NCI-H2029 (cell line): ENCODE measurements at places on chromosomes 7 and 10.

DNA sequence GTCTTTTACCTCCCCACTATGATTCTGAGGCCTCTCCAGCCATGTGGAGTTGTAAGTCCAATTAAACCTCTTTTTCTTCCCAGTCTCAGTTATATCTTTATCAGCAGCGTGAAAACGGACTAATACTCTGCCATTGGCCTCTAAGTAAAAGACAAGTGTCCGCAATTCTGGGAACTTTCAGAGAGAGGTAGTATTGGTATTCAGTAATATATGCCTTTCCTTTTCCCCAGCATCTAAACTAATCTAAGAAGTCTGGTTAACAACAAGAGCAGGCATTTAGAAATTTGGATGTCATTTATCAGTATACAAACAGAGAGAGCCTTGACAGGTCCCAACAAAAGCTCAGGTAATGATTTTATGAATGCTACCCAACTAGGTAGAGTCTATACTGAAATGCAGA is 95.2 kb downstream of the ATE1 start:
- no peak for DNase-seq

GRCh38 chr10:131805696-131806095 is 95.1 kb upstream of the PPP2R2D start:
- no peak for DNase-seq

GRCh38 chr10:49324711-49325110 is 25.7 kb downstream of the C10orf71 start:
- DNase-seq: no peak

- DNase-seq: no peak
Measured at GRCh38 chr7:113010377-113010776, 76.2 kb downstream of the GPR85 start.

DNA sequence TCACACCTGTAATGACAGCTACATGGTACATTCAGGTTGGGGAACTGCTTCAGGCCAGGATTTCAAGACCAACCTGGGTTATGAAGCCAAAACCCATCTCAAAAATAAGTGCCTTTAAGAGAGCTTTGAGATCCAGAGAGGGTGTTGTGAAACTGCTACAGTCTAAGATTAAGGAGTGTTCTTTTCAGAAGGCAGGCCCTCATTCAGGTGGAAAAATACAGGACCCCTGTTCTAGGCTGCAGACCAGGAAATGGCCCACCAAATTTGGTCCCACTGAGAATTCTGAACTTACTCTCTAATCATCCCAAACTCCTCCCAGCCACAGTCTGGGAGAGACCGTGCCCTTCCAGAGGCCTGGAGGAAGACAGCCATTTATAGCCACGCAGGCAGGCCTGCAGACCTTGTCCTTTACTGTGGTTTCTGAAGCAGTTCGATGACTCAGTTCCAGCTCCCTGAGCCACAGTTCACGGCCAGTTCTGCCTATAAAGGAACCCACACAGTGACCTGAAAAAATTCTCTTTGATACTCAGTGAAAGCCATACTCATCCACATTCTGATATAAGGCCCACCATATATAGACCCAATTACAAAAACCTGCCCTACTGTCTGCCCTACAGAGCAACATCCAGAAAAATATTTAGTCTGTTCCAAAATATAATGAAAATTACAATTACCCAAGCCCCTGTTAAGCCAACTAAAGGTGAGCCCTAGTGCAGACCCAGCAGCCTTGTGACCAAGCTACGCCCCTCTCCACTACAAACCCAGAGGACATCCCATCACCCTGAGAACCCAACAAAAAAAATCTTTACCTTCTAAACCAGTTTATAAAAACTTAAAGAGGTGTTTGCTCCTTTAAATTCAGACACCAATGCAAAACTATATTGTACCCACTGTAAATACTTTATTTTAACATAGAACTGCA is 21.2 kb downstream of the ZNF680 start:
- no peak for DNase-seq

- no peak for DNase-seq
Measured at GRCh38 chr7:36076074-36076473, 77.0 kb upstream of the EEPD1 start.

GRCh38 chr7:83681200-83681778 is 32.4 kb upstream of the SEMA3E start:
- no peak for DNase-seq

DNA sequence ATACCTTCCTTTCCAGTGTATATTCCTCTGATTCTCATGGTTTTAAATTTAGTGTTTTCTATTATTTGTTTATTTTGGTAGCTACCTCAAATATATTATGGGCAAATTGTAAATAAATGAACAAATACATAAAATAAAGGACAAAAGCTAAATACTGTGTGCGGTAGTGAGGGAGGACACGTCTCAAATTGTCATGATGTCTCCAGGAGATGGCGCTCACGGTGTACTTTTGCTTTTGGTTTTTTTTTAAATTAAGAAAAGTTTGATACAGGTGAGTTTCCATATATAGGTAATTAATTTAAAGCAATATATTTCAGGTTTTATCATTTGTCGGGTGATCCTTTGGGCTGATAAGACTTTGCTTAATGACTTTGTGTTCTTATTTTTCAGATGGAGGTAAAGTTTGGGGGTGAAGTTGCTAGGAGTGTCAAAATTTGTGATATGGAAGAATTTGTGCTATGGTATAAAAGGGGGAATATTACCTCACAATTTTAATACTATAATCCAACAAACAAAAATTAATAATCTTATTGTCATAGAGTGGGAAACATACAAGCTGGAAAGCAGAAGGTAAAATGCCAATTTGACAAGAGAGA is 68.4 kb upstream of the TMEM229A start:
- no peak for DNase-seq

DNA sequence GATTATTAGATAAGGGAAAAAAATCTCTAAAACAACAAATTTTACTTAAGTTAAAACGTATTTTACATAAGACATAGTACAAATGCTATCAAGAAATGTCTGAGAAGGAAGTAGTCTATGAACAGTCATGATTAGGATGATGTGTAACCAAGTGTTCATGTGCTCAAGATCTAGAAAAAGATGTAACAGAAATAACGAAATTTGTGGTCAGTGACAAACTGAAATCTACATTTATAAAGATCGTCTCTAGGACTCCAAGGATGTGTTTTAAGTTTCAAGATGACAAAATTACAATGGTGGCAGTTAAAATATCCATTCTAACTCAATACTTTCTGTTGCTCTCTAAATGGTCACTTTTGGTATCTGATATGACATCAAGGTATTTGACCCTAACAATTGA is 17.2 kb downstream of the PPP3CB start:
- DNase-seq: no peak

DNA sequence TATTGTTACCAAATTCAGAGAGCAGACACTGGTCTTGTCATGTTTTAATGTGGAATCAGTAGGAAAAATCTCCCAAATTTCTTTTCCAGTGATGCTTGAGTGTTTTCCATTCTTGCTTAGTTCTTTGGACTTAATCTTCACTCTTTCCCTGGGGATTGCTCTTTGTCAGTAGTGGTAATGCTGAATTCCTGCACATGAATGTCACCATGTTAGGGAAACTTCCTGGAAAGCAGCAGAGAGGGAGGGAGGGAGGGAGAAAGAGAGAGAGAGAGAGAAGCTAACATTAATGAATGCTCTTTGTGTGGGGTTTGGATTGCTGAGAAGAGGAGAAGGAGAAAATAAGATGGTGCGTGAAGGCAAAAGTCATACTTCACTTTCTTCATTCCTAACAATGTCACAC is 295.3 kb upstream of the COBL start:
- DNase-seq: no peak

GRCh38 chr10:70782746-70783680 is 2.2 kb downstream of the TBATA start:
- DNase-seq: no peak

GRCh38 chr10:94416896-94417295 is 14.6 kb downstream of the TBC1D12 start:
- DNase-seq: no peak

DNA sequence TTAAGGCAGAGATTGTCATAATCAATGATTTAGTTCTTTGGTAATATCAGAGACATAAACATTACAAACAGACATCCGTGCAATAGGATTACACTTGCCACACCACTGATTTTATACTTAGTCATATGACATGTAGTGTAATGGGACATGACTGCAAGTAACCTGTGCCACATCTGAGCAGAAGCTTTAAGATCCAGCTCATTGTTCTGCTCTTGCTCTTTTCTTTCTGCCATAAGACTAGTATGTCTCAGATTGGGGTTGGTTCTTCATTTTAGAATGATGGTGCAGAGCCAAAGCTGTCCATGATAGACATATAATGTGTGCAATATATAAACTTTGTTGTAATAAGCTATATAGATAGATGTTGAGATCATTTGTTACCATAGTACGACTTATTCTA is 119.7 kb upstream of the SEMA3A start:
- DNase-seq: no peak

DNA sequence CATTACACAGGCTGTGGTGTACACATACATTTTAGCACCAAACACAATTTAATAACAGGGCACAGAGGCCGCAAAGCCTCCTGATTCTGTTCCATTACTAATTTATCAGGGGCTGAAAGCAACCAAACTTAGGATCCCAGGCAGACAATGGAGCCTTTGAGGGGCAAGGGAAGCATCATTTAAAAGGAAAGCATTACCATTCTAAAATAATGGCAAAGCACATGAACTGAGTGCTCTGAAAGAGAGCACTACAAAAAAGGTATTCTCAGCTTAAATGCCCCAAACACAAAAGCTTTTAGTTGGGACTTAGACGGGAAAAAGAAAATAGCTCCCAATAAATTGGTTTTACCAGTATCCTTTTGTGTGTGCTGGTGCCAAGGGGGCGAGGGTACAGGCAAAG is 282.0 kb upstream of the ETV1 start:
- DNase-seq: no peak

GRCh38 chr7:4682621-4683042 is 537 bp downstream of the FOXK1 start:
- DNase-seq: no peak

DNA sequence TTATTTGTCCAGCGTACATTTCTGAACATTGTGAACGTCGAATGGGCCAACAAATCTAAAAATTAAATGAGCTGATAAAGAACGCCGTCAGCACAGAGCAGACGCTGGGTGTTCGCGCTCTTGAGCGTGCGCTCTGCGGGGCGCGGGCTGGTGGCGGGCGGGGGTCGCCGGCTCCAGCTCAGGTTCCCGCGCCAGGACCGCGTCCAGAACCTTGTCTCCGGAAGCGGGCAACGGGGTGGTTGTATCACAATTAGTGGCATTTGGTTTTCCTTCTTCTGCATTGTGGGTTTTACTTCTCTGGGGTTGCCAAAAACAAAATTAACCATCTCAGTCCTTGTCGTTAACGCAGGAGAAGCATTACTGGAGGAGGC is 2.4 kb downstream of the CYP2E1 start:
- DNase-seq: no peak

DNA sequence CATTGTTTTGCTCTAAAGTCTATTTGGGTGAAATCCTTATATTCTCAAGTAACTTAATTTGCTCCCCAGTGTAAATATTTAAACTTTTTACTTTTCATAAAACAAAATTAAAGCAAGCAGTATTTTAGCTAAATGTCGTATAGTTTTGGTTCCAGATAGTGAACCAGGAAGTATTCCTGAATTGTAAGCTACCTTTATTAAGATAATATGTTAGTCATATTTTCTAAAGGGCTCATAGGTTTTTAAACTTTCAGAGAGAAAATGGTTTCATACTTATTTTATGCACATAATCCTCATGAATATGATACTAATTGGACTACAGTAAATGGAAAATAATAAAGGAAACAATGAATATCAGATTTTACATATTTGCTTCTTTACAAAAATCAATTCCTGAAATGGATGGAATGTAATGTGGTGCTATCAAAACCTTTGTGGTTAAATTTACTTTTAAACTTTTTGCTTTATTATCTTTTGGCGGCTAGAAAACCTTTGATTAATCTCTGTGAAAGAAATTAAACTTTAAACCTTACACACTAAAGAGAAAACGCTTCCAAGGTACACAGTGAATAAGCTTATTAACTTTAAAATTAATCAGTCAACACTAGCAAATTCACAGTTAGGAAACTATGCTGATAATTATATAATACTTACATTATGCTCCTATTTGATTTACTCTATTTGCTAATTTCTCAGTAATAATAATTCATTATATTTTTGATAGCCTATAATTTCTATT is 76.6 kb upstream of the RHOBTB1 start:
- no peak for DNase-seq

DNA sequence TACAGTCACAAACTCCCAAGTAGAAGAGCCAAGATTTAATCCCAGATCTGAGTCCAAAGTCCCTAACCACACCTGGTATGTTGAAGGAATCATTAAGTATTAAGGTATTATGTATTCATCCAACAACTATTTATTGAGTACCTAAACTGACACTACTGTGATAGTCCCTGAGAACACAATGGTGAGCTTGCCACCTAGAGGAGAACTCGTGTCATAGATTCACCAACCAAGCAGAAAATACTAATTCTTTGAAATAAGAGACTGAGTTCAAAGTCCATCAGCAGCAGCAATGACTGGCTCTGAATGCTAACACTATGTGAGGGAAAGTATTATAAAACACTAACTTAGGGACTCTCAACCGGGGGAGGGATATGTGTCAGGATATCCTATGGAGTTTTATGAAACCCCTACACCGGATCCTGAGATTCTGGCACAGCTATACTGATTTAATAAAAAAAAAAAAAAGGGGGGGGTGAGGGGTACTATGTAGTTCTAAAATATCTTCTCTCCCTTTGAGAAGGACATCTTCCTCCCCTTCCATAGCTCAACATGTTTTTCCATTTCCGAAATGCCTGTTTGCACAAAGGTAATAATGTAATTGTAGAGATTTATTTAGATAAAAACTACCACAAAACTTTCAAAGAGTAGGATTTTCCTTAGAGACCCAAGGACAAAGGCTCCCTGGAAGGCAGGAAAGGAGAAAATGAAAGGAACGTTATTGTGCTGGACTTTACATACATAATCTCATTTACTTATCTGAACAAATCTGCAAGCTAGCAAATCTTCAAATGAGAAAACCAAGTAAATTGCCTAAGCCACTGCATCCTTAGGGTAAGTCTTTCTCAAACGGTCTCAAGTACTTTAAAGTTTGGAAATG is 1.6 kb downstream of the NCOA4 start:
- DNase-seq: peak; percentile 17

DNA sequence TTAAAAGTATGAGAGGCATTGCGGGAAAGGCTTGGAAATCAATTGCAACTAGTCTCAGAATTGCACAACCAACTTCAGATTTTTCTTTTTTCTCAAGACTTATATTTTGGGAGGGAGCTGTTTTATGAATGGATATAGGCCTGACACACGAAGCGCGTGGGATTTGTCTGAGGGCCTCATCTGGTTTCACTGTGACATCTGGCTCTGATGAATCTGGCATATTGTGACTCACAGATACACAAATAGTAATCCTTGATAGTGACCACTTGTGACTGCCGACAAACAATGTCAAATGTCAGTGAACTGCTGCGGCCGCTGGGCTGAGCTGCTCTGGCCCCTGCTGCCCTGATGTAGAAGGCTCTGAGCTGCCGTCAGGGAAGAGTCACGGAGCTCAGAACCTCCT is 655.1 kb downstream of the INHBA start:
- DNase-seq: no peak
